ENCODE measurements at places on chromosomes 2 and 18. TPM values are rescaled to one million over a fixed set of nuclear protein-coding genes. Genes with fewer than 3 reads are reported as not detected.

Gene BOLL
- total RNA-seq: not detected

Gene CYRIA
- total RNA-seq: 7.6 TPM

Gene IL1F10
- not detected for total RNA-seq

Gene MALT1
- 51.4 TPM for total RNA-seq

Gene MDH1B
- total RNA-seq: 38.2 TPM

Gene RAB6D
- not detected for total RNA-seq

Gene TCF7L1
- 0.59 TPM for total RNA-seq

- no peaks in the 10 kb centered on the region for H3K36me3 ChIP-seq
- no peaks in the 10 kb centered on the region for H3K4me1 ChIP-seq
- no peaks in the 10 kb centered on the region for H3K27me3 ChIP-seq
- no peak for DNase-seq
- H3K4me3 ChIP-seq: no peak overlapping the region
Observed at GRCh38 chr18:23879126-23879525, 135.4 kb upstream of the TTC39C start.

GRCh38 chr2:41909584-41909983, 138.2 kb upstream of the PKDCC start:
- peaks cover 3% of the 10 kb centered on the region for H3K4me1 ChIP-seq
- H3K36me3 ChIP-seq: no peaks in the 10 kb centered on the region
- no peak for DNase-seq
- H3K27me3 ChIP-seq: no peaks in the 10 kb centered on the region
- H3K4me3 ChIP-seq: no peak overlapping the region

GRCh38 chr2:170887496-170887895, 41.6 kb upstream of the GORASP2 start:
- no peaks in the 10 kb centered on the region for H3K36me3 ChIP-seq
- H3K4me1 ChIP-seq: no peaks in the 10 kb centered on the region
- H3K27me3 ChIP-seq: no peaks in the 10 kb centered on the region
- H3K27ac ChIP-seq: no peak overlapping the region
- DNase-seq: no peak
- no peak overlapping the region for H3K4me3 ChIP-seq

- no peaks in the 10 kb centered on the region for H3K4me1 ChIP-seq
- DNase-seq: no peak
- H3K4me3 ChIP-seq: no peak overlapping the region
- no peak overlapping the region for H3K27ac ChIP-seq
- H3K36me3 ChIP-seq: no peaks in the 10 kb centered on the region
Observed at GRCh38 chr2:117785740-117786139, 28.8 kb upstream of the DDX18 start.

GRCh38 chr18:55073116-55073515, 113.9 kb upstream of the CCDC68 start:
- H3K4me3 ChIP-seq: no peak overlapping the region
- DNase-seq: no peak
- no peaks in the 10 kb centered on the region for H3K27me3 ChIP-seq
- H3K27ac ChIP-seq: no peak overlapping the region
- H3K36me3 ChIP-seq: no peaks in the 10 kb centered on the region

DNA sequence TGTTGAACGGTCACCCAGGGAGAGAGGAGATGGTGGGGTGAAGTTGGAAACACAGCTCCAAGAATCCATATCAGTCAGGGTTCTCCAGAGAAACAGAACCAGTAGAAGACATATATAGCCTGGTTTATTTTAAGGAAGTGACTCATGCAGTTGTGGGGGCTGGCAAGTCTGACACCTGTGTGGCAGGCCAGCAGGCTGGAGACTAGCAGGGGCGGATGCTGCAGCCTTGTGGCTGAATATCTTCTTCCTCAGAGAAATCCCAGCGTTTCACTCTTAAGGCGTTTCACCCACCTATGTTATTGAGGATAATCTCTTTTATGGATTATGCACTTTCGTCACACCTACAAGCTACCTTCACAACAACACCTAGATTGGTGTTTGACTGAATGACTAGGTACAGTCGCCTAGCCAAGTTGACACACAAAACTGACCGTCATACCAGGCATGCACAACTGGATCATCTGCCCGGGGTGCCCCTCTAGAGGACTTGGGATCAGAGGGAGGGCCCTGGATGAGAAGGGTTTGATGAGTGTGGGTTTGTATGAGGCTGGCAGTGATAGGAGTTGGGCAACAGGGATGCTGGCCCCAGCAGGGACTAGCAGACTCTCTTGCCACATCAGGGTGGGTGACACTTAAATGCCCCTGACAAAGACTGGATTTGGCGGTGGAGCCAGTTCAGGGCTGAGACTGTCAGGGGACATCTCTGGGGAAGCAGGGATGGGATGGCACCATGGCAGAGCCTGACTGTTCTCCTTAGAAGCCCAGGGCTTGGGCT, 23.4 kb downstream of the MROH2A start:
- DNase-seq: no peak
- no peak overlapping the region for H3K27ac ChIP-seq
- no peaks in the 10 kb centered on the region for H3K27me3 ChIP-seq
- no peaks in the 10 kb centered on the region for H3K36me3 ChIP-seq
- H3K4me3 ChIP-seq: no peak overlapping the region

DNA sequence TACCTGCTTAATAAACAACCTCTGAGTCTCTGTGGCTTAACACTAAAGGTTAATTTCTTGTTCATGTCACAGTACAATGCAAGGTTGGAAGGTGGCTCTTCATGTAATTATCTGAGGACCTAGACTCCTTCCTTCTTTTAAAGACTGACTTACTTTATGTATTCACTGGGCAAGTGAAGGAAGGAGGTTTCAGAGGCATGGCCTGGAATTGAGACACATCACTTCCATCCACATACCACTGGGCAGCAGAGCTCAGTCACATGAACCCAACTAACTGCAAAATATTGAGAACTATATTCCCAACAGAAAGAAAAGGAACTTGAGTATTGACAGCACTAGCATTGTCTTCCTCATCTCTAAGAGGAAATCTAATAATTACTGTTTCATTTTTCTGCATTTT, 57.5 kb upstream of the FN1 start:
- H3K27me3 ChIP-seq: no peaks in the 10 kb centered on the region
- H3K4me1 ChIP-seq: no peaks in the 10 kb centered on the region
- no peaks in the 10 kb centered on the region for H3K36me3 ChIP-seq
- H3K4me3 ChIP-seq: no peak overlapping the region
- H3K27ac ChIP-seq: no peak overlapping the region

DNA sequence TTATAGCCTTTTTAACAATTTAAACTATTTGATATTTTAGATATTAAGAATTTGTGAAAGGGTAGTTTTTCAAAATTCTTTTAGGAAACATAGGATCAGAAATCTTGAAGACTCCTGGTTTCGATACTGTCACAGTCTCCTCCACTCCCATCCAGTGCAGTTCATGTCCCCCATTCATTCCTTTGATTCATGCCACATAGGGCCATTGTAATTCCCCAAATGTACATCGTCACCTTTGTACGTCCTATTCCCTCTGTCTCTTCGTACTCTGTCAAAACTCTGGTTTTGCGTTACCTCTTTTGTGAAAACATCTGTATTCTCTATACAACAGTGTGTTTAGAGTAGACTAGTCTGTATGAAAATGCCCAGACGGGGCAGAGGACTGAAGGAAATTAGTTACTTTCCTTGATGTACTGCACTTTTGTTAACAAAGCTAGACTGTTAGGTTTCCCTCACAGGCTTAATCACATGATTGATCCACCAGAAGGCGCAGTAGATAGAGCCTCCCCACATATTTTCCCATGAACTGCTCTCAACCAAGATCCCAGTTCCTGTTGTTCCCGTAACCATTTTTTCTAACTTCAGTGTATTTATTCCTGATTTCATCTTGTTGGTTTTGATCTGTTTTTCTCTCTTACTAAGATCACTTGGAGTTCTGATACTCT, 2.5 kb downstream of the MRPL35 start:
- H3K27me3 ChIP-seq: no peaks in the 10 kb centered on the region
- H3K4me1 ChIP-seq: no peaks in the 10 kb centered on the region
- H3K27ac ChIP-seq: no peak overlapping the region
- no peak for DNase-seq

DNA sequence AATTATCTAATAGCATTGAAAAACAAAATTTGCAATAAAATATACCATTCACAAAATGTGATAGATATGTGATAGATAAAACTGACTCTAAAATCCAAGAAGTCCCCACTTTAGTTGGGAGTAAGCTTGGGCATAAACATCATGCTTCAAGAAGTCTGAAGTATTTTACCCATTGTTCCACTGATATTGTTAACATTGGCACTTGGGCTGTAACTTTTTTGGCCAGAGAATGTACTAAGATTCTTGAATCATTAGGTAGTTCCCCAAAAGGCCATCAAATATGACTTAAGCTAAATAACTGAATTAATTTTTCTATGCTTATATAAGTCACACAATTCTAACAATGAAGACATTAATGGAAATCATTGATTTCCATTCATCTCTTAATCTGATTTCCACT, 413.6 kb downstream of the CDH2 start:
- no peak overlapping the region for H3K27ac ChIP-seq
- no peak for DNase-seq
- H3K27me3 ChIP-seq: no peaks in the 10 kb centered on the region
- no peaks in the 10 kb centered on the region for H3K36me3 ChIP-seq
- no peaks in the 10 kb centered on the region for H3K4me1 ChIP-seq
- no peak overlapping the region for H3K4me3 ChIP-seq

- peak overlapping the region; percentile 85 for H3K27ac ChIP-seq
- H3K27me3 ChIP-seq: no peaks in the 10 kb centered on the region
- peaks cover 11% of the 10 kb centered on the region for H3K4me1 ChIP-seq
- peak; percentile 89 for DNase-seq
Observed at GRCh38 chr2:127066942-127067341, 40.0 kb downstream of the BIN1 start.

DNA sequence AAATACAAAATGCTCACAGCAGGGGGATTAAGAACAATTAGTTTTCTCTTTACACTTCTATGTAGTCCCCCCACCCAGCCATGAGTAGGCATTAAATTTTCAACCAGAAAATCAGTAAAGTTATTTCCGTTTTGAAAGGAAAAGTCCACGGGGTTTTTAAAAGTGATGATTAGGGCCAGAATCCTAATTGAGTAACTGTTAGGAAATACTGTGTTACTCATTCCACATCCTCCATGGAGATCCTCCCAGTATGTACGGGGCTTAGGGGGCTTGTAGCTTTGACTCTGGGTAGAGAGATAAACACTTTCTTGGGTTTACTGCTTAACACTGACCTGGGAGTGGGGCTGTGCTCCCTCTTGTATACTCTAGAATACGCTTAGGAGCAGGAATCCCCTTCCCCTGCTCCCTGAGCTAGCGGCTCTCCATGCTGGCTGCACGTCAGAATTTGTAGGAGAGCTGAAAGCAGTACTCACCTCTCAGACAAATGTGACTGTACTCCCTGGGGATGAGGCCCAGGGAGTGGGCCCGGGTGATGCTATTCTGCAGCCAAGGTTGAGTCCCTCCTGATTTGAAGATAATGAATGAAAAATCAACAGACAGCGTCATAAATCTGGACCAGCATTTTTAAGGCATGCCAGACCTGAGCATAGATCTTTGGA, 100.5 kb downstream of the SLC4A3 start:
- no peaks in the 10 kb centered on the region for H3K4me1 ChIP-seq
- H3K27me3 ChIP-seq: no peaks in the 10 kb centered on the region
- DNase-seq: peak; percentile 21
- H3K4me3 ChIP-seq: no peak overlapping the region
- H3K36me3 ChIP-seq: no peaks in the 10 kb centered on the region

DNA sequence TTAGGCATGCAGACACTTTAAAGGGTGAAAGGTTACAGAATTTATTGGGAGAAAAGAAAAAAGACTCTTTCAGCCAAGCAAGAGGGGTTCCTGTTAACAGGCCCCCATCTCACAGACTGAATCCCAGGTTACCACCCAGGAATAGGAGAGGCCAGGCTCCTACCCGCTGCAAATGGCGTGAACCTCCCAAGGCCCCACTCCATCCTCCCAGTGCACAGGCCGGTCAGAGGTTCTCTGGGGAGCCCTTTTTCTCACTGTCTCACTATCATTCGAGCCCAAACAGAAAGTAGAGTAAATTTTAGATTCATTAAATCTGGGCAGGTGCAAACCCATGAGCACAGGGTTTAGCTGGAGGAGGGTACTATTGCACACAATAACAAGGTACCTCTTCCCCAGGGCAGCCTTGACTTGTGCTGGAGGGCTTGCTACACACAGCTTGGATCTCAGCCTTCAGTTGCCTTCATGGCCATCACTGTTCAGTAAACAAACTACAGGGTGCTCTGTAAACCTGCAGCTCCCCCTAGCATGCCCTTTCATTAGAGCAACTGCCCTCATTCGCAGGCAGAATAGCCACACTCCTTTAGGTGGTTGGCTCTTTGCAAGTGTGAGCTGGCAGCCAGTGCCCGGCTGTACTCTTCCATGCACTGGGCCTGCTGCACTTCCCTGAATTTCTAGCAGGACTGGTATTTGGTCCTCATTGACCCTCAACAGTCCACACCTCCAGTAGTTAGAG, 7.3 kb upstream of the PLEK start:
- no peak overlapping the region for H3K4me3 ChIP-seq
- no peak overlapping the region for H3K27ac ChIP-seq
- H3K4me1 ChIP-seq: no peaks in the 10 kb centered on the region
- no peaks in the 10 kb centered on the region for H3K27me3 ChIP-seq
- DNase-seq: peak; percentile 25

DNA sequence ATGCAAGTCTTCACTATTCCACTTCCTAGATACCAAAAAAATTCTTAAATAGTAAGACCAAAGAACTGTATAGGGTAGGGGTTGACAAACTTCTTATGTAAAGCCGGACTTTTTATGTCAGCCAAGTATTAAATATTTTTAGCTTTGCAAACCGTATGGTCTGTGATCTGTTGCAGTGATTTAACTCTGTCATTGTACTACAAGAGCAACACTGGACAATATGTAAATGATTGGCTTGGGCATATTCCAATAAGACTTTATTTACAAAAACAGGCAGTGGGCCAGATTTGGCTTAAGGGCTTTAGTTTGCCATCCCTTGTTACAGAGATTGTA, 48.0 kb downstream of the MGAT5 start:
- H3K27ac ChIP-seq: peak overlapping the region; percentile 28
- no peak for DNase-seq
- no peaks in the 10 kb centered on the region for H3K4me1 ChIP-seq
- no peak overlapping the region for H3K4me3 ChIP-seq
- H3K27me3 ChIP-seq: no peaks in the 10 kb centered on the region
- no peaks in the 10 kb centered on the region for H3K36me3 ChIP-seq

DNA sequence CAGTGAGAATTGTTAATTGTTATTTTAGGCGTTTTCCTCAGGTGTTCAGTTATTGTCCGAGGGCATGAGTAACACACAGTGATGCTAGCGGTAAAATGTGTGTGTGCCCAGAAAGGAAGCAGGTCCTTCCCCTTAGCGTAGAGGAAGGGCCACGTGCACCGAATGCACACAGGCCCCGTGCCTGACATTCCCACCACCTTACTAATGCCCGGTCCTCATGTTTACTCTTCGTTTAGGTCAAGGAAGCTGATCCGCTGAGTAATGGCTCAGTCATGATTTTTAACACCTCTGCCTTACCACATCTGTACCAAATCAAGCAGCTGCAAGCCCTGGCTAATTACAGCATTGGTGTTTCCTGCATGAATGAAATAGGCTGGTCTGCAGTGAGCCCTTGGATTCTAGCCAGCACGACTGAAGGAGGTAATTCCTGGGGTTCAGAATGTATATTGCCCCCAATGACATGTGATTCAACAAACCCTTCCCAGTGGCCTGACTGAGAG, 76.7 kb downstream of the MERTK start:
- H3K4me3 ChIP-seq: no peak overlapping the region
- no peak for DNase-seq
- no peak overlapping the region for H3K27ac ChIP-seq
- no peaks in the 10 kb centered on the region for H3K36me3 ChIP-seq
- H3K27me3 ChIP-seq: no peaks in the 10 kb centered on the region
- H3K4me1 ChIP-seq: no peaks in the 10 kb centered on the region

- H3K27ac ChIP-seq: no peak overlapping the region
- H3K27me3 ChIP-seq: no peaks in the 10 kb centered on the region
- DNase-seq: no peak
- H3K4me3 ChIP-seq: no peak overlapping the region
- no peaks in the 10 kb centered on the region for H3K4me1 ChIP-seq
Observed at GRCh38 chr2:157190151-157190550, 67.4 kb upstream of the GALNT5 start.

Measured in uterus (tissue), 4 donors.